Retinal pigment epithelial cell (primary cell): ENCODE measurements at places on chromosomes 5 and 9.

GRCh38 chr5:176381423-176381822 lies 7.0 kb downstream of the NOP16 start:
- no peak for DNase-seq

GRCh38 chr9:28781481-28781880 lies 1208.2 kb upstream of the C9orf72 start:
- no peak for DNase-seq

GRCh38 chr5:159951387-159951786 lies 35.1 kb downstream of the ADRA1B start:
- no peak for DNase-seq

DNA sequence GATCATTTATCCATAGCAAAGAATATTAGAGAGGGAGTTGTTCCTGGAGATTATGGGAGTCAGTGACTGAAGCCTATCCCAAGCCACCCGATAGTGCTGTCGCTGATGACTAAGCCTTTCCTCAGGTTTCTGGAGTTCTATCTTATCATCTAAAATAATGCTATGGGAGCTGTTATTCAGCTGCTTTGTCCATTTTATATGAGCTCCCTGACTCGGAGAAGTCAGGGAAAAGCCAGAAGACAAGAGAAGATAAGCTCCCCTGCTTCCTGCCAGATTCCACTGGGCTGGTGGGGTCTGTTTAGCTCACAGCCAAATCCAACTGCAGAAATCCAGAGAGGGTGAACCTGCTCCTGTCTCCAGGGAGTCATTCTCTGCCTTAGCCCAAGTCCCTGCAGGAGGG lies 148.2 kb downstream of the DROSHA start:
- DNase-seq = no peak

GRCh38 chr5:88092358-88092757 lies 176.3 kb downstream of the TMEM161B start:
- no peak for DNase-seq

DNA sequence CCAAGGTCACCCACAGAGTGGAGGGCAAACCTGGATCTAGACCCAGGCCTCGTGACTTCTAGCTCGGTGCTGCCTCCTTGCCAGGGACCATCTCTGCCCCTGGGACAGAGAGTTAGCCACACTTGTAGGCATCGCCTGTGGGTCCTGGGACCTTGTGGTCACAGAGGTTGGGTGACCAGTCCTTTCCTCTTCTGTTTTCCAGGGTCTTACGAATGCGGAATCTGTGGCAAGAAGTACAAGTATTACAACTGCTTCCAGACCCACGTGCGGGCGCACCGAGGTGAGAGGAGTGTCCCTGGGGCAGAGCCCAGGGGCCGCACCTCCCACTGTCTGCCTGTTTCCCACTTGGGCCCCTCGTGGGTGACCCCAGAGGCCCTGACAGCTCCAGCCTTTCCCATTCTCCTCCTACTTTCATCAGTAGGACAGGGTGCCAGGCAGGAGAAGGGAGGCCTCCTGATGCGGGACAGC lies 76.3 kb downstream of the AMBP start:
- DNase-seq = no peak

DNA sequence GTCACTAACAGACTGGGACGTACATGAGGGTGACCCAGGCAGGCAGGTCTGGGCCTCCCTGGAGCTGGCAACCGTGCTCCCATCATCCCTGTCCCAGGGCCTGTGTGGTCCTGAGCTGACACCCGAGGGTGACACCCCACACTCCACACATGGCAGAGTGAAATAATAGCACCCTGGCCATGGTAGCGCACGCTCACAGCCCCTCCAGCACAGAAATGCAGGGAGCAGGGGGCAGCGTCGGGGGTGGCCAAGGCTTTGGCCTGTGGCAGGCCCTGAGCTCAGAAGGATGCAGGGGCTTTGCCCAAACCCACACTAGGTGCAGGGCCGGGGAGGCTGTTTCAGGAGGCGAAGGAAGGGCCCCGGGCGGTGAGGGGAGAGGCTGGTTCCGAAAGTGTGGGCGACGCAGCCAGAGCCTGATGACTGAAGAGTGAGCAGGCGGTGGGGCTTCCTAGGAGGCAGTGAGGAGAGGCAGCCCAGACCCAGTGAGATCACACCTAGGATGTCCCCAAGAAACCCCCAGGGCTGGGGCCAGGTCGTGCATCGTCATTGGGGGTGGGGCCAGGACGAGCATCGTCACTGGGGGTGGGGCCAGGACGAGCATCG lies 12.9 kb downstream of the OR2V2 start:
- no peak for DNase-seq

- no peak for DNase-seq
Observed at GRCh38 chr5:173688703-173689102, 72.3 kb upstream of the BOD1 start.

- no peak for DNase-seq
Observed at GRCh38 chr5:39570403-39571027, 145.7 kb upstream of the DAB2 start.

DNA sequence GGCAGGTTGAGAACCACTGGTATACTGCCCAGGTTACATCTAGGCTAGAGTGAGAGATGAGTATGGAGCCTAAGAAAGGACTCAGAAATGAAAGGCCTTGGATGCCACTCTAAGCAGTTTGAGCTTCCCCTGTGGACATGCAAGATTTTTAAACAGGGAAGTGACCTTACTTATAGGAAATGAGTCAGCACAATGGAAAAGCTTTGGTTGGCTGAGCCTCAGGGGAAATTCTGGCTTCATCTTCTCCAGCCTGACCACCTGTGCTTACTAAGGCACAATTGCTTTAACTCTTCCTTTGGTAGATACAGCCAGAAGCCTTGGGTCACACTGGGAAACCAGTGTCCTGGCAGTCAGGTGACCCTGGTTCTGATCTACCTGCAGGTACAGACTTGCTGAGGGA lies 380.2 kb upstream of the ZNF462 start:
- DNase-seq = no peak

- no peak for DNase-seq
Observed at GRCh38 chr9:32394381-32395049, 10.1 kb downstream of the ACO1 start.

DNA sequence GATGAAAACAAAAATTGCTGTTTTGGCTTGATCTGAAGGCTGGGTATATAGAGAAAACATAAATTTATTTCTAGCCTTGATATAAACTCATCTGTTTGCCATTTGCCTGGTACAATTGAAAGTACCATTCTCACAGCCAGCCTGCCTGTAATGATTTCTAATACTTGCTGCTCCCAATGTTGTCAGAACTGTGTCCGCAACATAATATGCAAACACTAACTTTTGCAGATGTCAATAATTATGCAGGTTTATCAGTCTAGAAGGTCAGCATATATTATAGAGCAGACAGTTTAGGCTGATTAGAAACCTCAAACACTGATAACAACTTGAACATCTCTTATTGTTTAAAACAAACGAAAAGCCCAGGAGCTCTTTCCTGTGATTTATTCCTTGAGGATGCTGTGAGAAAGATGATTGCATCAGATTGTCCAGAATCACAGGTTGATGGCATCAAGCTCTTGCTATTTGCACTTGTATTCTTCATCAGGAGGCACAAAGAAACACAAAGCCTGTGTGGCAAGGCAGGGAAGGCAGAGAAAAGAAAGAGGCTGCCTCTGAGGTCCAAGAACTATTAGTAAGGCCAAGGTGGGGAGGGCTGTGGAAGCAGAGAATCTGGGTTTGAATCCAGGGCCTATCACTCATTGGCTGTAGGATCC lies 21.4 kb upstream of the HMHB1 start:
- DNase-seq = no peak

DNA sequence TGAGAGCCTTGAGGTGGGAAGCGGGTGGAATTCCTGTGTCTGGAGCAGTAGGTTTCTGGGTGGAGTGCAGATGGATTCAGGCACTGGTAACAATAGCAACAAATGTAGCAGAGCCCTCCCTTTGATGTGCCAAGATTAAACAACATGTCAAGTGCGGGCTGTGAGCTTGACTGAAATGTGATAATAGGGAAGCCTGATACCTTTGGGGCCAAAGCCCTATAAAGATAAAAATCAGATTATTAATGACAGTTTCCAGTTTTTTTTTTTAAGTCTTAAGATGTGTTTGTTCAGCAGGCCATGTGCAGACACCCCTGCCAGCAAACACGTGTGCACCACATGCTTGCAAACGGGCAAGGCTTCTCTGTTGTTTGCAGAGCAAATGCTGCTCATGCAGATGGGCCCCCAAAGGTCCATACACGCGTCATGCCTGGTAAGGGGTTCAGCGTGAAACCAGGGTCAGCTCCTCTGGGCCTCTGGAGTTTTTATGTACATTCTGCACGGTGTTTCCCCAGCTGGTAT lies 193.2 kb downstream of the GADD45G start:
- DNase-seq = no peak

GRCh38 chr5:96680759-96681470 lies 18.7 kb downstream of the CAST start:
- DNase-seq = no peak

DNA sequence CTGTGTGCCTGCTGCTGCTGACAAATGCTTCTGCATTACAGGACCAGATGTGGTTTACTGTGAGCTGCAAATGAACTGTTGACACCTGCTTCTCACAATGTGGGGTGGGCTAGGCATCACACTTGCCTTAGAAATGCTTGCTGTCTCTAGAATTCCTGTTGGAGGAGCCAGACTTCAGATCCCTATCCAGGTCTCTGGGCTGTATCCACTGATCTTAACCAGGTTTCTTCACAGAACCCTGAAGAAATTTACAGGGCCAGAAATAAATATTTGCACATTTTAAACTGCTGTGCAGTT lies 255.4 kb downstream of the FAM114A2 start:
- DNase-seq = no peak

DNA sequence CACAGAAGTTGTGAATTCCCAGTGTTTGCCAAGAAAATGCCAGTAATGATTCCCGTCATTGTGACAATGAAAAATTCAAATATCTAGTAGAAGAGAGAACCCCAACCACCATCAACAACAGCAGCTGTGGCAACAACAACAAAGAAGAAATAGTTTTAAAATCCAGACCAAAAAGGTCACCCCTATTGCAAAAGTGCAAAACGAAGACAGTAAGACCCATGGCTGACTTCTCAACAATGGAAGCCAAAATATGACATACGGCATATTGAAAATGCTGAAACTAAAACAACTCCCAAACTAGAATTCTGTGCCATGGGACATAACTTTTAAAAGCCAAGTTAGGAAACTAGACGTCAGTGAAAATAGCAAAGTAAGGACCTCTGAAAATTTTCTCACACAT lies 270.6 kb downstream of the IRX2 start:
- no peak for DNase-seq

- DNase-seq = no peak
Observed at GRCh38 chr9:130110166-130110565, 56.5 kb downstream of the GPR107 start.

DNA sequence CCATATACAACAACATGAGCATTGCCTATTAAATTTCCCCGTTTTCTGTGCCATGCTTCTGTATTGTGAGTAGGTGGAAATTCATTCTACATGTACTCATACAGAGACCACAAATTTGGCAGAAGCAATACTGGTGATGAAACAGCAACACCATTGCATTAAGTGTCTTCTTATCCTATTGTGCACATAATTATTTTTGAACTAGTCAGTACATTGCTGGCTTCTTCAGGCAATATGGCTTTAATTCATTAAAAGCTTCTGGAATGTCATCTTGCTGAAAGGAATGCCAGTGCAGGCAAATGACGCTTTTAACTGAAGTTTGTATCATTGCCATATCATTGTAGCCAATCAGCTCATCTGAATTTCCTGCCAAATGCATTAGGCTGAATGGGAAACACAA lies 82.6 kb downstream of the KIAA1958 start:
- peak; percentile 19 for DNase-seq

- no peak for DNase-seq
Observed at GRCh38 chr5:80097451-80097850, 62.3 kb downstream of the THBS4 start.

DNA sequence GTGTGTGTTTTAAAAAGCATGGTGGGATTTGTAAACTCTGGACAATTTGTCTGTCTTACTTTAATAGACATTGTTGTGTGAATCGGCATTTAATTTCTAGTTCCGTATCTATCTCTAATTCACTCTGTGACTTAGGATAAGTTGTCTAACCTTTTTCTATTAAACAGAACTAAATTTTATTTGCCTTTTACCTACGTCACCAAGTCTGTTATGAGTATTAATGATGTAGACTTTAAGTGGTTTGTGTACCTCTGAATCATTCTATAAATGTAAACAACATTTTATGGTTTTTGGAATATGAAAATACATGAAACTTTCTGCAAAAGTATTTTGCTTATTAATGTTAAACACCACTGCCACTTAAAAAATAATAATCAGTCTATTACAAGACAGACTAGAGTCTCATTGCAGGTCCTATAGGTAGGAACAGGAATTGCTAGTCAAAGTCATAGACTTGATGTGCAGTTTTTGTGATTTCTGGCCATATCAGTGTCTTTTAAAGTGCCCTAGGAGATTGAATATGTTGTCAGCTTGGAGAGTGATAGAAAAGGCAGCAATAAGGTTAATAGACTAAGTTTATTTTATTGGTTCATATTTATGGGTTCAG lies 5.6 kb downstream of the RBM27 start:
- DNase-seq = no peak

GRCh38 chr5:5288201-5288600 lies 134.3 kb upstream of the ICE1 start:
- no peak for DNase-seq

DNA sequence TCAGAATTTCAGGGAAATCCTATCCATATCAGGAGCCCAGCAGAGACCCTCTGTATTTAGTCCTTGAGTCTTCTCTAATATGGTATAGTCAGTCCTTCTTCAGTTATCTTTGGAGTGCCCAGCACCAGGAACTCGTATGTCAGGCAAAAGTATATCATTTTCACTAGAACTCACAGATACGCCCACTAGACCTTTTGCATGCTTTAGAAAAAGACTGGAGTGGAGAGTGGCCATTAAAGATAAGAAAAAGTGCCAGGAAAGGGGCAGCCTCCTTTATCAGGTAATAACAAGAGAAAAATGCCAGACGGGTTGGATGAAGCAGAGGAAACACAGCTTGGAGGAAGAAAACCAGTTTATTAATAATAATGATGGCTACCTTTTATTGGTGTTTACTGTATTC lies 63.5 kb downstream of the GPR21 start:
- no peak for DNase-seq

- no peak for DNase-seq
Observed at GRCh38 chr9:89524963-89525362, 27.1 kb upstream of the SEMA4D start.

DNA sequence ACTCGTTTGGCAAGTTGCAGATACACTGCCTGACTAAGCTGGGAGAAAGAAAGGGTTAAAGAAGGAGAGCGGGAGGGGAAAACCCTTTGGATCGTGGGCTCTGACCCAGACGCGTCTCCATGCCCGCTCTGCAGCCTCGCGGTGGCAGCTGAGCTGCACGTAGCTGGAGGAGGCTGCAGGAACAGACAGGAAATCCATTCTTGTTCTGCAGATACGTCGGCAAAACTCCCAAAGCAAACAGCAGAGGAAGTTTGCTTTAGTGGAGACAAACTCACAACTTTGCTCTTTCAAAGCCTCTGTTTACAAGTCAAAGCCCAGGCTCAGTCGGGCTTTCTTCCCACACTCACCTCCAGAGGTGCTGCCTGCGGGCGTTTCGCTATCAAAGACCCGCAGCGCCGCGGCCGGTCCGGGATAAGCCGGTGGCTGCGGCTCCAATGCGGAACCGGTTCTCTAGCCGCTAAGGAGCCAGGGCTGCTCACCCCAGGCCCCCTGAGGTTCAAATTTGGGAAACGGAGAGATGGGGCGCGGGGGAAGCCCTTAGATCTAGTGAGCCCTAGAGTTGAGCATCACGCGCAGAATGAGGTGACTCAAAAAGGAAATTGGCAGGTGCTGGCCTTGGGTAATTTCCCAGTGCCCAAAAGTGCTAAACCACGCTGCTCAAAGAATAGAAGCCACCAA lies 60.7 kb downstream of the MAT2B start:
- no peak for DNase-seq
